NCI-H526 treated with DMSO at 0.1 percent for 48 hours (cell line): ENCODE measurements at places on chromosomes 3 and 15.
A peak's percentile ranks its signal among the peaks of the same experiment; 100 is the strongest.

GRCh38 chr3:113736548-113737089 is 9.4 kb downstream of the NAA50 start:
- DNase-seq: no peak

GRCh38 chr3:187889601-187890404 is 144.5 kb upstream of the BCL6 start:
- DNase-seq: no peak

DNA sequence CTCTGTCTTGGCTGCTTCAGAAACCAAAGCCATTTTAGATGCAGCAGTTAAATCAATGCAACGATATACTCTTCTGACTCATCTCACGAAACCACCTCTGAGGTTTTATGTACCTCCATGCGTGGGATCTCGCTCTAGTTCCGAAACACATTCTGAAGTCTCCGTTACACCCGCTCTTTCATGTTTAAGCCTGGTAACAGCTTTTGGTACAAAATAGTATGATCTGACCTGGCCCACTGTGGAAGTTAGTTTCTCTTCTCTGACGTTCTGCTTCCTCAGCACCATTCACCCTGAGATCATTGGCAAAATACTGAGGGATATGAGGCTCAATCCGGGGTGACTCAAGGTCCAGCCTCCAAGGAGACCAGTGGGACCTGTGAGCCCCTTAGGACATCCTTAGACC is 121.9 kb downstream of the TMEM266 start:
- DNase-seq: no peak

DNA sequence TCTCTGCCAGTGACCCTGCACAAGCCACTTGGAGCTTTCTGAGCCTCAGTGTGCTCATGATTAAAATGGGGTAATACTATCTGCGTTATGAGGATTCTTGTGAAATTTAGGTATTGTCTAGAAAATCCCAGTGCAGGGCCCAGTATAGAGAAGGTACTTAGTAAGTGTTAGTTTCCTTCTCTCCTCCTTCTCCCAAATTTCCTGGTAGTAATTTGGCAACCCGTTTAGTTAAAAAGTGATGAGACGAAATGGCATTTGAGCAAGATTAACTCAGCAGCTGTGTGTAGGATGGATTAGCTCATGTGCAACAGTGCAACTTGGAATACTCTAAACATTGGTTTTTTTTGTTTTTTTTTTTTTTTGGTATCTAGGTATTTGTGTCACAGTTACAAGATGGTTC is 84.6 kb downstream of the SLCO3A1 start:
- no peak for DNase-seq

GRCh38 chr3:24828551-24828950 is 333.9 kb upstream of the THRB start:
- no peak for DNase-seq

DNA sequence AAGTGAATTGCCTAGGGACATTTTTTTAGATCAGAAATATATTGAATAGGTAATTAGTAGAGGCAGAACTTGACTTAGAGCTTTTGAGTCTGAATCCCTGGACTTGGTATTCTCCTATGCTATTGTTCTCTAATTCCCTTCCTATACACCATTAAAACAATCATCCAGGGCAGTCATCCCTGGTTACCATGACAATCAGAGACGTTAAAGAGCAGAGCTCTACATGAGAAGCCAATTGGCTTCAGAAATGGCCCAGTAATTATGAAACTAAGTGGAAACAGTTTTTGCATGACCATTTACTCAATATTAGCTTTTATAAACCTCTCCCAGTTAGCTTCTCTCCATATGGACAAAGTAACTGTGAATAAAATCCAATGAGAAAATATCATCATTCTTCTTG is 182.1 kb upstream of the TP63 start:
- no peak for DNase-seq

- DNase-seq: peak; percentile 36
These were observed 103.3 kb upstream of the PRTG start for GRCh38 chr15:55846116-55846707.

- DNase-seq: no peak
These were observed 145.2 kb upstream of the CHRM5 start for GRCh38 chr15:33823119-33823518.

DNA sequence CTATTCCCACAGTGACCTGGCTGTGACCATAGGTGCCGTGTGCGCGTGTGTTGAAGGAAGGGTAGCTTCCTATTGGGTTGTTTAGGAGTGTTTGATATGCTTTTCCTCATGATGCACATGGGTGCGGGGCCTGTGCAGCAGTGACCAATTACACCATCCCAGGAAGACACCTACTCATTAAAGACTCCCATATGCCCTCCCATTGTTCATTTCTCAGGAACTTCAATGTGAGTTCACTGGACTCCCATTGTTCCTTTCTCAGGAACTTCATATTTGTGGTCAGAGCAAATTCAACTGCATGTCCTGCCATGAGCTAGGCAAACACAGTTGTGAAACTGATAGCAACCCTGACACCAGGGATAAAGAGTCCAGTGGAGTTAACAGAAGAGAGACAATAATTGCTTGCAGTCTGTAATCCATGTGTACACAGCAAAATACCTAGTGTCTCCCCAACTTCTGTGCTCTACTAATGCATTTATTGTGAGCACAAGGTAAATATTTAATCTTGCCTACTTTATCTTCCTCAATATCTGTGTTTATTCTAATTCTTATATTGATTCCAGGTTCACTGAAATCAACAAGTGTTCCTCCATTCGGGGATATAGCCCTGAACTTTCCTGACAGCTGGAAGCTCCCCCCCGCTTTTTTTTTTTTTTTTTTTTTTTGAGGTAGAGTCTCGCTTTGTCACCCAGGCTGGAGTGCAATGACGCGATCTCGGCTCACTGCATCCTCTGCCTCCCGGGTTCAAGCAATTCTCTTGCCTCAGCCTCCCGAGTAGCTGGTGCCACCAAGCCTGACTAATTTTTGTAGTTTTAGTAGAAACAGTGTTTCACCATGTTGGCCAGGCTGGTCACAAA is 57.5 kb upstream of the GCNT3 start:
- peak; percentile 35 for DNase-seq

DNA sequence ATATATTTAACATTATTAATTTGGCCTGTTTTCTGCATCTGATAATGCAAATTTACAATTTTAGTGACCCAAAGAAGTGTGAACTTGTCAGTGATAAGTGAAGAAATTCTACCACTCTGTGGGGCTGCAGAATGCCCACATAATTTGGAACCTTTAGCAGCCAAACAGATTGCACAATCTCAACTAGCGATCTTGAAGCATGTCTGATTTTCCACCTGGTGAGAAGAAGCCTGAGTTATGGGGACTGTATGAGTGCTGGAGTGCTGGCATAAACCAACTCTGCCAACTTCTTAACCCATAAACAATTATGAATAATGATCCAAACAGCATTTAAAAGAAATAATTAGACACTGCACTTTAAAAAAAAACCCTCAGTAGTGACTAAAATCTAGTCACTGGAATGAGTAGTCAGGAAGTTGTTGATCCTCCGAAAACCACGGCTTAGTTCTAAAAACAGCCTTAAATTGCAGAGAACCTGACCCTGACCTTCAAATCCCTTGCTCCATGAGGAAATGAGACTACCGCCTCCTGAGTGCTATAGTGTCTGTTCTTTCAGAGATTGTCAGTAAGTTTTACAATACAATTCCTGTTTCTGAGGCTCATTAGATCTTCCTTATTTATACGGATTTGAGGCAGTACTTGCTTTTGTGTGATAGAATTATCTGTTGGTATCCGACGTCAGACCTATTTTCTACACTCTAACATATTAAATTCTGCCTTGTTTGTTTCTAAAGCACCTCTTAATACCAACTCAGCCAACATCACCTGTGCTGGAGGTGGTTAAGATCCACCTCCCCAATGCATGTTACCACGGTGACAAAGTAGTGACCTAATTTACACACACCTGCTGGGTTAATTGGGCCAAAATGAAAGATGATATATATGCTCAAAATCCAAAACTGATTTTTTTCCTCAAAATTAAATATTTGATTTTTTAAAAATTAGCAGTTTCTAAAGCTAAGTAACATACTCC is 267.7 kb downstream of the ZBTB20 start:
- DNase-seq: no peak

DNA sequence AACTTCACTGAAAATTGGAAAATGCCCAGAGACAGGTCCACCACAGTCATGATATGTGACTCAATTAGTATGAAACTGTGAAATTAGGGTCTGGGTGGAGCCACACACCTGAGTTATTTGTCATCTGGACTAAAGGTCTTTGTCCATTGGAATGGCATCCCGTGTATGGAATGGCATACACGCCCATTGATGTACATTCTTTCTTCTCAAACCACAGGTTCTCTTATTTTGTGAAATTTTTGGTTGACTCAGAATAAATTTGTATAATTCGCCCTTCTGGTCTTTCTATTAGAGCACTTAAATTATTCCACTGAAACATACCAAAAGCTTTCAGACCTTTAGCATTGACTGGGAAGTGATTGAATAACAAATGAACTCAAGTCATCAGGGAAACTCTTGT is 66.8 kb upstream of the UBE2E1 start:
- no peak for DNase-seq

- DNase-seq: no peak
These were observed 21.8 kb downstream of the RBPMS2 start for GRCh38 chr15:64753480-64754185.

DNA sequence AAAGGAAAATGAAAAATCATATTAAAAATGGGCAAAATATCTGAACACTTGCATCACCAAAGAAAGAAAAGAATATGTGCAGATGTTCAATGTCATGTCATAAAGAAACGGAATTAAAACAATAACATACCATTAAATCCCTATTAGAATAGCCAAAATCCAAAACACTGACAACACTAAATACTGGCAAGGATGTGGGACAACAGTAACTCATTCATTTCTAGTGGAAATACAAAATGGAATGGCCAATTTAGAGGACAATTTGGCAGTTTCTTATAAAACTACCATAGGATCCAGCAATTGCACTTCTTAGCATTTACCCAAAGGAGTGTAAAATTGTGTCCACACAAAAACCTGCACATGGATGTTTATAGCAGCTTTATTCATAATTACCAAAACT is 542.5 kb upstream of the UBE2E2 start:
- no peak for DNase-seq

GRCh38 chr3:52782412-52783210 is 5.2 kb downstream of the ITIH1 start:
- no peak for DNase-seq

- DNase-seq: no peak
These were observed 5.9 kb downstream of the KBTBD13 start for GRCh38 chr15:65082303-65082953.

DNA sequence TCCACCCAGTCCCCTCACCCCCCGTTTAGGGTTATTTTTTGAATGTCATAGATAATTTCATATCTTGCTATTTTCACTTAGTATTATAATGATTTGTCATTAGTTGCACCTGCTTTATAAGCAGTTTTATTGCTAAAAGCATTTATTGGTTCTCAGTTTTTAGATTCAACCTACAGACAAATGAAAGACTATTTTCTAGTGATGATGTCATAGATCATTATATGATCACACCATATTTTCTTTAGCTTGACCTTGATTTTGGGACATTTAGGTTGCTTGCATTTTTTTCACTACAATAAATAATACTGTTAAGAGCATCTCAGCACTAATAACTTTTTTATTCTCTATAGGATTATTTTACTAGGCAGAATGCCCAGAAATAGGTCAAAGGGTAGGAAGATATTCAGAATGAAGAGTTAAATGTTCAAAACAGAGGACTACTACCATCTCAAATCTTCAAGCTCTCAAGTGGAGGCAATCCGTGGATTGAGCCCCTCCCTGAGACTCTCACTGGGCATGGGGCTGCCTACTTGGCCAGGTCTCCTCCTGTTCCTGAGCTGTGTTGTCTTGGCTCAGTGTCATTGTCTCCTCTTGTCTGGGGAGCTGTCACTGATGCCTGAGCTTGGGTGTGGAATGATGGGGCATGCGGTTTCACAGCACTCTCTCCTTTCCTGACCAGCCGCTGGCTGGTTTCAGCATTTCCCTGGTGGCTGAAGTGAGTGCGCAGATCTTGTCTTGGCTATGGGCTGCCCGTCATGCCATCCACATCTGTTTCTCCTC is 28.4 kb downstream of the CHCHD6 start:
- no peak for DNase-seq

DNA sequence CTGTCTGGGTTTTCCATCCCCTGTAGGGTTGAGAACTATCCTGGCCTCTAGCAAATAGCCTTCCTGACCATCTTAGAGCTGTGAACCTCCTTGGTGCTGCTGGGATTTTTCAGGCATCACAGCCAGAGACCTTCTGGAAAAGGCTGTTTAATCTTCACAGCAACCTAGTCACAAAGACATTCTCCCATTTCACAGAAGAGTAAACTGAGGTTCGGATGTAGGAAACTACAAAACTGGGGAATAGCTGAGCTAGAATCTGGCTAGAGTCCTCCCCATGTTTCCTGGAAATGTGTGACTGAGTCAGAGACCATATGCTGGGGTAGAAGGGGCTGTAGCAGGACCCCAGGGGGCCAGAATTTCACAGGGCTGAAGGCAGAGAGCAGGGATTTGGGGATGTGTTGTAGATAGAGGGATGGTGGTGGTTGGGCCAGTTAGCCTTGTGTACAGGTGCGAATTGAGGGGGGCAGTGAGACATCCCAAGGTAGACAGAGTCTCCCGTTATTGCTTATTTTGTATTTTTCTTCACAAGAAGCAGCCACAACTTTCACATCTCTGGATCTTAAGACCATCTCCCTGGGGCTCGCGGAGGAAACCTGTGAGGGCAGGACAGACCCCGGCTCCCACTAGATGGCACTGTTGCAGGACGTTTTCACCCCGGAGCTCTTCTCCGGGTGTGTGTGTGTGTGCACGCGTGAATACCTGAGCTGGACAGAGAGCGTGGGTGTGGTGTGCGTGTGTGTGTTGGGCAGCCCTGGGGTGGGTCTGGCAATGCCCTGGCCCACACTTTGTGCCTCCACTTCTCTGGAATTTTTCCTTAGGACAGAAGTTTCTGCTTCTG is 66.9 kb upstream of the PRR23C start:
- DNase-seq: peak; percentile 46

DNA sequence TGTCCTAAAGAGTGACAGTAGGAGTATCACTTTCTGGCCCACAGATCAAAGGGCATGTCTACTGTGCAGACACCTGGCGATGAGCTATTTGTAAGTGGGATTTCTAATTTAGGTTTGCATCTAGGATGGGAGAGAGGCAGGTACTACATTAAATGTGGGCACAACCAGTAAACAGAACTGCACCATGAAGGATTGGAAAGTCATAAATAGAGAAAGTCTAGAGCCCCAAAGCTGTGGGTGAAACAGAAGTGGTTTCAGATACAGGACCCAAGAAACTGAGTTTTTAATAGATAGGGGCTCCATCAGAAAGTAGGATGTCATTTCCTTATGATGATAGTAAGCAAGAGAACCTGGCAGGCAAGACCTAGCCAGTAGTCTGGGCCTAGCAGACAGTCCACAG is 35.2 kb upstream of the SPPL2A start:
- no peak for DNase-seq

DNA sequence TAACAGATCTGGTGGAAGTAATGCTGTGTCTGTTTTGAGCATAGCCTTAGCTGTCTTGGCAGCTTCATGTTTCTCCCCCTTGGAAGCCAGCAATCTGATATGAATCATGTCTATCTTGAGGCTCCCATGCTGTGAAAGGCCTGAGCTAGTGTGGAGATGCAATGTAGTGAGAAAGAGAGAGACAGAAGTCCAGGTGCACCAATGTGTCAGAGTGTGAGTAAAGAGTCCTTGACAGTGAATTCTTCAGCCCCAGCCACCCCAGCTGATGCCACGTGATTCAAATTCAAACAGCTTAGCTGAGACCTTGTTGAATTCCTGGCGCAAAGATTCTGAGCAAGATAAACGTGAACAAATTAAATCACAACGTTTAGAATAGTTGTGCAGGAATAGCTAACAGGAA is 704.2 kb downstream of the EDEM1 start:
- DNase-seq: no peak

- no peak for DNase-seq
These were observed 9.7 kb downstream of the ZXDC start for GRCh38 chr3:126465928-126466544.
